SJCRH30 (cell line): ENCODE measurements at places on chromosomes 1 and 21. TPM values are rescaled to one million over a fixed set of nuclear protein-coding genes. Genes with fewer than 3 reads are reported as not detected.
A peak's percentile ranks its signal among the peaks of the same experiment; 100 is the strongest.

- no peak for DNase-seq
Observed at GRCh38 chr1:55679971-55680370, 464.8 kb upstream of the USP24 start.

DNA sequence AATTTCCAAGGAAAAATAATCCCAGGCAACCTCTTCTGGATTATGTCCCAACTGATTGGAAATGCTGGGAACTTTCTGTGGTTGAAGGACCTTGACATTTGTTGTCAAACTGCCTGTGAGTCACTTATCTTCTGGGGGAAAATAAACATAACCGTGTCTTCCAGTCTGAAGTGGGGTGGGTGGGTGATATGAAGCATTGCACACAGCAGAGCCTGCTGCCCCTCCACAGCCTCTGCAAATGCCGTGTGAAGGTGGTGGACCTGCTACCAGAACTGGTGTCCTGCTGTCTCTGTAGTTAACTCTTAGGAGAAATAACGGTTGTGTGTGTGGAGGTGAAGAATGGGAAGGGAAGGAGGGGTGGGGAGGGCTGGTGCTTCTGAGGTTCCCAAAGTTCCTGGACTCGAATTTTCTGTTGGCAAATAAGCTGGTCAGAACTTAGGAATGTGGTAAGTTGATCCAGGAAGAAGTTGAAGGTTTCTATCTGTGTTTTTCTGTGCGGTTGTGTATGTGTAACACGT, 23.2 kb downstream of the GALNT2 start:
- DNase-seq = no peak

GRCh38 chr1:212686591-212686990, 13.0 kb downstream of the BATF3 start:
- DNase-seq = no peak

DNA sequence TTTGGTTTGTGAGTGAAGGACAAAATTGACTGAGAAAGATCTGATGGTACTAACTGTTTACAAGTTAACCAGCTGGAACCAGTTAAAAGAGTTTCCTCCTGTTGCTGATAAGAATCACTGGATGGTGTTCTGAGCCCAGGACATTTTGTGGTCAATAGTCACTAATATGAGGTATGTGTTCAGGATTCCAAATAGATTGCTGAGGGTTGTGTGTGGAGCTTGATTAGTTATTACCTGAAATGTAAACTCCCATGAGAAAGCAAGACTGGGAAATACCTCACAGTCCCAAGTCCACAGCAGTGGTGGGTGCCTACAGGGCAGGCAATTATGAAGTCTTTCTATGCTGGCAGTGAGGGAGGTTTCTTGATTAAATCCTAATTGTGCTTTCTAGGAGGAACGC, 164.6 kb downstream of the DNM3 start:
- no peak for DNase-seq

- DNase-seq = peak; percentile 35
Observed at GRCh38 chr1:32447469-32448185, 17.2 kb upstream of the ZBTB8B start.

GRCh38 chr1:46133781-46134350, 1.4 kb upstream of the PIK3R3 start:
- DNase-seq = no peak

GRCh38 chr1:152917794-152918193, 9.4 kb downstream of the IVL start:
- DNase-seq = peak; percentile 11

DNA sequence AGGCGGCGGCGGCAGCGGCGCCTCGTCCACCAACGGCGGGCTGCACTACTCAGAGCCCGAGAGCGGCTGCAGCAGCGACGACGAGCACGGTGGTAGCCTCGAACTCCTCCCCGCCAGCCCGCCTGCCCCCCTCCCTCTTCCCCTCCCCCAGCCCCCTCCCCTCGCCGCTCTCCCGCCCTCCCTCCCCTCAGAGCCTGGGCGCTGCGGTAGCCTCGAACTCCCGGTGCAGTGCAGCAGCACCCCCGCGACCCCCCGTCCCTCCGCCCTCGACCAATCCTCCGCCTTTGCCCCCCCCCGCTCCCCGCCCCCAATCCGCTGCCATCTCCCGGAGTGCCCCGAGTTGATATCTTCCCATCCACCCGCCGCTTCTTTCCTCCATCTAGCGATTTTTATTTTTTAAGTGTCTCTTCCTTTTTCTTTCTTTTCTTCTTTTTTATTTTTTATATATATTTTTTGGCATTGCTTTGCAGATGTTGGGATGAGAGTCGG, 516 bp downstream of the RCOR3 start:
- DNase-seq = peak; percentile 79

DNA sequence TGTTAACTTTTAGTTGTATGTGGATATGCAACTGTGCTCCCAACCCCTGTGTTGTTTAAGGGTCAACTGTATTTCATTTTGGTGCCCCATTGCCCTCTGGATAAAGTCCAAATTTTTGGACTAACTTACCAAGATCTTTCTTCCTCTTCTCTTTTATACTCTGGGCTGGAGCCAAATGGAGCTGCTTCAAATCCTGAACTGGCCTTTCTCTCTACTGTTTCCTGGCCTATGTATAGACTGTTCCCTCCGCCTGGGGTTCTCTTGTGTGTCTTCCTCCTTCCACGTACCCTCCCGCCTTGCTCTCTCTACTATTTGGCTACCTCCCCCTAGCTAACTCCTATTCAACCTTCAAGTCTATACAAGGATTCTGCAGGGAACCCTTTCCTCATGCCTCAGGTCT, 8.4 kb upstream of the CDC14A start:
- no peak for DNase-seq

DNA sequence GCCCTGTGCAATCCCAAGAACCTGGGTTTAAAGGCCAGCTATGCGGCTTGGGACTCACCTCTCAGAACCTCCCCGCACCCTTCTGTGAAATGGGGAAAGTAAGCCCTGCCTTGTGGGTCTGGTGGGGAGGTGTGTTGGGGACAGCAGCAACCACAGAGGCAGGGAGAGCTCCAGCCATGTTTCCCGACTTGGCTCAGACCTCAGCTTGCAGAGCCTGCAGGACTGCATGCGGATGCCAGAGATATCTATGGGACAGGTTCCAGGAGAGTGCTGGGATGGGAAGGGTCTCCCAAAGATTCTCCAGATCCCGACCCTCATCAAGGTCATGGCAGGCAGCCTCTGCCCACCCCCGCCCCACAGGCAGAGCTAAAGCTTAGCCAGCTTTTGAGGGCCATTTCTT, 20.2 kb downstream of the PADI1 start:
- DNase-seq = no peak

- DNase-seq = peak; percentile 86
Observed at GRCh38 chr1:229221106-229222019, 49.5 kb upstream of the RAB4A start.

DNA sequence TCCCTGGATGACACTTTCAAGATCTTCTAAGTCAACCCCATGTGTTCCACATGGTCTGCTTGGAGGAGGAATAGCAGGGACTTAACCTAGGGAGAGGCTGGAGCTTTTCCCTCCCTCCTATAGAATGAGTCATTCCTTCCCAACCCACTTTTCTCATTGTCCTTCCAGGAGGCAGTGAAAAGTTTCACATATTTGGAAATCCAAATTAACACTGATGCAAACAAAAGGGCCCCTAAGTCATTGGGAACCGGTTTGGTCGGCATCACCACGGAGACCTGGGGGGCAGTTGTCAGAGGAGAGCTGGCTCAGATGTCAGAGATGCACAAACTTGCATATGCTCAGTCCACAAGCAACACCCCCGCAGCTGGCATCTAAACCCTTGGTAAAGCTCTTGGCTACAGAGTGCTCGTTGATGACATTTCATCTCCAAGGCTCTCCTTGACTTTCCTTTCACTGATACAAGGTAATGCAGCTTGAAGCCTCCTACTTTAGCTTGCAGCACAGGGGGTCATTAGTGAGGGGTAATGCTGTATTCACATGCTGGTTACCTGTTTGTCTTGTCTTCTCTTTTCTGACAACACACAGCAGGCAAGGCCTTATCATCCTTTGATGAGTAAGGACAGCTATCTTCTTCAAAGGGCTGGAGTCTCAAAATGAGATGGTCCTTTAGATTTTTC, 12.3 kb upstream of the LRRC8D start:
- no peak for DNase-seq

GRCh38 chr1:10065344-10065685, 32.6 kb downstream of the UBE4B start:
- no peak for DNase-seq

DNA sequence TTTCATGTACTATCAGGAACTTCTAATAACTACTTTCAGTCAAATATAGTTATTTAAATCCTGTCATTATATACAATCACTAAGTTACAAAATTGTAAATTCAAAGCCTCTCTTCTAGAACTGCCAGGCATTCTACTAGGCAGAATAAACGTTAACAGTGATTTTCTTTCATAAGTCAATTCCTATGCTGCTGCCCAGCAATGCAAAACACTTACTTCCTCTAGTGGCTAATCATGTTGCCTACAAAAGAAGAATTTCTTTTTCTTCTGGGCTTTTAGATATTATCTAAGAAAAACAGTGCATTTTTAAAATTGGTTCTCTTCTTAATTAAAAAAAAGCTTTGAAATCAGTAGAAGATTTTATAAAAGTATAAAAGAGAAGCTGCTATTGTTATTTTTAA, 509.8 kb upstream of the ADAMTS5 start:
- no peak for DNase-seq

DNA sequence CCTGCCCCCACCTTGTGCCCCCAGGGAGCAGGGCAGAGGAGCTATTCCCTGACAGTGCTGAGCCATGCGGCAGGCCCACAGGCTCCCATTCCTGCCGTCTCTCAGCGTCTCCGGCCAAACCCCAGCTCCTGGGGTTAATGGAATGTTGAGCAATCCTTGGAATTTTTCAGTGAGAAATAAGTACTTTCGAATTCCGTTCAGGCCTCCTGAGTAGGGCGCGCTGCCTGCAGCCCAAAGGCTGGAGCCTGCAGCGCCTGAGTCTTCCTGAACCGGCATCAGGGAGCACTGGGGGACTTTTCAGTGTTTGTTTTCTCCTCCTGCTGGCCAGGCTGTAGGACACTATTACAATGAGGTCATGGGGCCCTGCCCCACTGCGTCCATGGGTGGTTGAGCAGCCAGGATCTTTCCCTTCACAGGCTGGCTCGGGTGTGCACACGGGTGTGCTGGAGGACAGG, 33.3 kb upstream of the CSF1 start:
- DNase-seq = peak; percentile 38

DNA sequence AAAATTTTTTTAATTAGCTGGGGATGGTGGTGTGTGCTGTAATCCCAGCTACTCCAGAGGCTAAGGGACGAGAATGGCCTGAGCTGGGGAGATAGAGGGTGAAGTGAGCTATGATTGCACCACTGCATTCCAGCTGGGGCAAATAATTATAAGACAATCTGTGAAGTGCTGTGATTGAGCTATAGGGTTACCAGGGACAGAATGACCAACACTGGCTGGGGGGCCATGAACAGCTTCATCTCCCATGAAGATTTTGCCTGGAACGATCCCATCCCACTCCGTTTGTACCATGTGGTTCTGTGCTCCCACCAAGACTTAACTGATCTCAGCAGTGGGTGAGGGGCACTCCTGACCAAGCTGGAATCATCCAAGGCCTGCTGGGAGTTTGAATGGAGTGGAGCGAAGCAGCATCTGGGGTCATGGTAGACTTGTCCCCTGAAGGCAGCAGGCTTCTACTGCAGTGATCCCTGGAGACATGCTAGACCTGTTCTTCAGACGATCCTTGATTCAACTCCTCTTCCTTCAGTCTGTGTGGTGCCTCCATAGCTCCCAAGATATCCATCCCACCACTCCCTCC, 53.6 kb upstream of the CTPS1 start:
- no peak for DNase-seq

DNA sequence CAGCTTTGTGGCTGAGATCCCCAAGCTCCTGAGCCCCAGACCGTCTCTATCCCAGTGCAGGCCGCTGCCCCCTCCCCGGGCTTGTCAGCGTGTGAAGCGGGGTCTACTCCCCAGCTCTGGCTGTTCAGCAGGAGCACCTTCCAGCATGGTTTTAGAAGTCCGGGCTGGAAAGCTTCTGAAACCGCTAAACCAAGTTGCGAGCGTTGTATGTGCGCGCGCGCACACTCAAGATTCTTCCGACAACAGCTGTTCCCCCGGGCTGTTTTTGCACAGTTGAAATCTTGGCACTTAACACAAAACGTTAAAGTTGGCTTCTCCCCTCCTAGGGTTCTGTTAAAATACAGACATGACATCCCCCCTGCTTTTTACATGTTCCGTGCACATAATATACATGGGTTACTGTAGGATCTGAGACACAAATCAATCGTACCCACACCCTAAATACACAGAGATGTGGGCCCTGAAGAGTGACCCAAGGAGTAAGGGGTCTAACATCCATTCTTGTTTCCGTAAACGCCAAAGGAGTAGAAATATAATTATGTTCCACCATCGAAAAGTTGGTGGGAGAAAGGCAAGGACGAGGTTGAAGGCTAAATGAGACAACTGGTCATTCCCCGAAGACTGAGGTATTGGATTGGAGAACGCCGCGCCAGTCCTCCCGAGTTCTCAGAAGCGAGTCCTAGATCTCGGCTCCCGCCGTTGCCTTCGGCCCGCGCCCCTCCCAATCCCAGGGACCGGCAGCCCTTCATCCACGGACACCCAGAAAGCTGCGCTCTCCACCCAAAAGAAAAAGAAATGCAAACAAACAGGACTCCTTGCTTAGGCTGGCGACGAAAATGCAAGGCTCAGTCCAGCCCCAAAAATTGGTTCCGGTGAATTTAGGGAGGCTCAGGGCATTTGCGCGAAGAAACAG, 1.3 kb downstream of the TBX15 start:
- peak; percentile 90 for DNase-seq

DNA sequence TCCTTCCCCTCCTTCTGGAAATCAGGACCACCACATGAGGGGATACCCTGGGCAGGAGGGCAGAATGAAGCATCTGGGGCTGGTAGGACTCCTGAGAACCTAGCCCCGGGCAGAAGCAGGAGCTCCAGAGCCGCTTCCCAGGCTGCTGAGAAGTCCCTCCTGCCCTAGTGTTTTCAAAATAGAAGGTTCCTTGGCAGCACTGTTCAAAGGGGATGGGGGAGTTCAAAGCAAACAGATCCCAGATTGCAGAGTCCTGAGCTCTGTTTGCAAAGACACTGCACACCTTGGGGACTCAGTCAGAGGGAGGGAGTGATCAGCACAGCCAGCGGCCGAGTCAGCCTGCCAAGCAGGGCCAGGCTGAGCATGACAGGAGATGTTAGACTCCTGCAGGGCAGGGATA, 177.8 kb downstream of the PTPRU start:
- no peak for DNase-seq

DNA sequence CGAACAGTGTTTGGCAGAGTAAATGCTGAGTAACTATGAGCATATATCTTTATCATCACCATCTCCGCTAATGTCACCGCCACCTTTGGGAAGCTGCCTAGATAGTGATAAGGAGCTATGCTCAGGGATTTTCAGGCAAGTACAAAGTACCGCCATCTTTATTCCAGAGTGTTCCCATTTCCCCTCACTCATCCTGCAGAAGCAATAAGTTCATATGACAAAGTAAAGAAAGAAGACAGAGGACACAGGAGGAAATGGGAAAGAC, 89.6 kb downstream of the TGFBR3 start:
- DNase-seq = no peak

The FAM72C gene
- 6.6 and 7.9 TPM in 2 replicates for total RNA-seq

The LSM10 gene
- 14.6 and 15.4 TPM in 2 replicates for total RNA-seq

The UMODL1 gene
- total RNA-seq = 0.30 and 0.79 TPM in 2 replicates

The FAM229A gene
- 2.1 and 4.2 TPM in 2 replicates for total RNA-seq

The DDX20 gene
- total RNA-seq = 28.3 and 32.5 TPM in 2 replicates

The CLDN17 gene
- total RNA-seq = not detected in 2 replicates

The PLK3 gene
- 8.0 and 11.4 TPM in 2 replicates for total RNA-seq

The NPHP4 gene
- total RNA-seq = 6.4 and 7.3 TPM in 2 replicates

The NEGR1 gene
- total RNA-seq = 0.99 and 1.2 TPM in 2 replicates

The RHOU gene
- total RNA-seq = 3.2 and 3.4 TPM in 2 replicates
